HAP-1 (cell line): ENCODE measurements at places on chromosomes 12 and 14.

DNA sequence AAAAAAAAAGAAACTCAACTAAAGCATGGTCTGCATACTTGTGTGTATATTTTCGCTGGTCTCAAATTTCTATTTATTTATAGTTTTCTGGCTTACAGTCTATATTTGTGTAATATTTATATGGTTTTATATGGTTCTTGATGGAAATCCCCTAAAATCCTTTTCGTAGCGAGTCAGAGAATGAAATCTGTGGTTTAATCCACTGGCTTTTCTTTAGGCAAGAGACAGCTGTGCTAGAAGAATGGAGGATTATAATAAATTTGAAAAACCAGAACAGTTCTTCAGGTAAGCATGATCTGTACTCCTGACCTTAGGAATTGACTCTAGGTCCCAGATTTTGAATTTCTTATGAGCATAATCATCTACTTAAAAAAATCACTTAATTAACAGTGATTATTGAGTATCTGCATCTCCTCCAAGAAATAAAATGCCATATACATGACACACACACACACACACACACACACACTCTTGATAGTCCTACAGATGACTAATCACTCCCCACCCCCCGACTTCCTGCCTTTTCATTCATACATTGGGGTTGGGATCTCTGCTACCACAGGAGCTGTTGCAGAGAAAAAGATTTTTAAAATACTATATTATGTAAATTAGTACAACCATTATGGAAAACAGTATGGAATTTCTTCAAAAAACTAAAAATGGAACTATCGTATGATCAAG, 113.4 kb downstream of the CRADD start:
- DNase-seq: no peak

DNA sequence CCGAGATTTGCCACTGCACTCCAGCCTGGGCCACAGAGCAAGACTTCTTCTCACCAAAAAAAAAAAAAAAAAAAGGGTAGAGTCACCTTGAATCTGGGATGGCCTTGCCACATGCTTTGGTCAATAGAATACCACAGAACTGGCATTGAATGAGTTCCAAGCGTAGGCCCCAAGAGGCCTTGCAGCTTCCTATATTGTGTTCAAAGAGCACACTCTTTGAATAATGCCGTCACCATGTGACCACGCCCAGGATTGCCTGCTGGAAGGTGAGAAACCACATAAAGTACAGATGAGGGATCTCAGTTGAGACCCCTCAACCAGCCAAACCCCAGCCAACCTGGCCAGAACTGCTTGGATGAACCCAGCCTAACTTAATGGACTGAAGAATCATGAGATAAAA, 239.2 kb upstream of the AMIGO2 start:
- no peak for DNase-seq

GRCh38 chr12:56616925-56617324, 13.2 kb downstream of the BAZ2A start:
- DNase-seq: no peak

GRCh38 chr12:89389755-89390661, 37.7 kb upstream of the DUSP6 start:
- DNase-seq: no peak

DNA sequence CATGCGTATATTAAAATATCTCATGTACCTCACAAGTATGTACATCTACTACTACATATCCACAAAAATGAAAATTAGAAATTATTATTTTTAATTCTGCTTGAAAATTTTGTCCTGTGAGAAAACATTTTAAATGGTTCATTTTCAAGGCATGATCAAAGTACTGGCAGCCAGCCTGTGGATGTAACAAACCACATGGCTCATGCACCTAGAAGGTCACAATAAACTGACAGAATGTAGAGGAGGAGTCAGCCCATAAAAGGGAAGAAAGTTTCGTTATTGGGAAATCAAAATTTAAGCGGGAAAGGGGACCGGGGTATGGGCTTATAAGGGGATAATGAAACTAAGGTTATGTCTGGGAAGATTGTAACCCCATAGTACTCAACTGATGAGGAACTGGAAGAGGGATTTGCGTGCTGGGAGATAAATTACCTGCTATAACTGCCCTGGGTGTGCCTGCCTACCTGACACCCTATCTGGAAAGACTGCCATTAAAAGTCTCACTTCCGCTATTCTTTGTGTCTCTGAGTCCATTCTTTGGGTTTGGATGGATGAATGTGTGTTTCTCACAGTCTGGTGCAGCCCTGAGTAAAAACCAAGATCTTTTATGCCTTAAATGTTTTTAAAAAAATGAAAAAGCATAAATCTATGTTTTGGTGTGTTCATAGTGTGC, 62.2 kb upstream of the PCED1B start:
- DNase-seq: no peak

- DNase-seq: no peak
Measured at GRCh38 chr12:69042970-69043369, 110.0 kb upstream of the CPM start.

DNA sequence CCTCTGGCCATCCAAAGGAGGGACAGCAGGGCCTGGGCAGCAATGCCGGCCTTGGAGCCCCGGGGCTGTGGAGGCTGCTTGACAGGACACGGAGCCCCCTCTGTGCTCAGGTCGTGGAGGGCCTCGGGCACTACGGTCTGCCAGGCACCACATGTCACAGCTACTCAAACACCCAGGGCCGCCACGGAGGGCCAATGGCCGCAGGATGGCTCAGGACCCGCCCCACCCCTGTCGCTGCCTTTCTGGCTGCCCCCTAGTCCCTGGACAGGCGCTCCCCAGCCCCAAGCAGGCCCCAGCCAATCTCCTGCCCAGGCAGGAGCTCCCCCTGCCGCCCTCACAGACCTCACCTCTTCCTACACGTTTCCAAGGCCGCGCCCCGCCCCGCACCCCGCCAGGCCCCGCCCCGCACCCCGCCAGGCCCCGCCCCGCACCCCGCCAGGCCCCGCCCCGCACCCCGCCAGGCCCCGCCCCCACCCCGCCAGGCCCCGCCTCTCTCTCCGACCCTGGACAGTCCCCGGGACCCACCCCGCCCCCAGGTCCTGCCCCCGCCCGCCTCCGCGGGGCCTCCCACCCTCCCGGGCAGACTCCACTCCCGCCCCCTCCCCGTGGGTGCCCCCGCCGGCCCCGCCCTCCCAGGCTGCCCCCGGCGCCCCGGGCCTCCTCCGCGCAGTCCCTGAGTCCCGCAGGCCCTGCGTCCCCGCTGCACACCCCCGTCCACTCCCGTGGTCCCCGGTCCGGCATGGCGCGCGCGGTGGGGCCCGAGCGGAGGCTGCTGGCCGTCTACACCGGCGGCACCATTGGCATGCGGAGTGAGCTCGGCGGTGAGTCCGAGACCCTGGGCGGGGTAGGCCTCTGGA, at the start of gene ASPG:
ASPG (plus strand) TSS at position 669 of the 857 bp plus-strand sequence; CDS start at position 740, 71 bp downstream.
- DNase-seq: no peak

GRCh38 chr12:32894566-32894965, 2.0 kb downstream of the PKP2 start:
- no peak for DNase-seq

- DNase-seq: no peak
Measured at GRCh38 chr14:34843011-34843554, 32.1 kb downstream of the BAZ1A start.

GRCh38 chr14:103910262-103910935, 17.9 kb upstream of the TDRD9 start:
- DNase-seq: peak; percentile 73

DNA sequence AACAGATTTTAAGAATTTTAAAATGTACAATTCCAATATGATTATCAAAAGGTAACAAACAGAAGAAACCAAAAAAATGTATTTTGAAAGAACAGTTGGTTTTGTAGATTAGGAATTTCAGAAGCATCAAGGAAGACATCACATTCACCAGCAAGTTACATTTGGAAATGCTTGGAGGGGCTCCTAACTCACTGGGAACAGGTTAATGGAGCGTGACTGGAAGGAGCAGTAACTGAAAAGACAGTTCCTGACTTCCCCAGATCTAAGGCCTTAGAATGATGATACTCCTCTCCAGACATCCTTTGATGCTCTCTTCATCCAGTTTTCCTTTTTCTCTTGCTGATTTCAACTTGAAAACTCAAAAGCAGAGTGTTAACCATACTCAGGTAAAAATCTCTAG, 220.0 kb upstream of the EGLN3 start:
- no peak for DNase-seq

GRCh38 chr12:120175537-120175936, 19.0 kb downstream of the GCN1 start:
- DNase-seq: no peak

DNA sequence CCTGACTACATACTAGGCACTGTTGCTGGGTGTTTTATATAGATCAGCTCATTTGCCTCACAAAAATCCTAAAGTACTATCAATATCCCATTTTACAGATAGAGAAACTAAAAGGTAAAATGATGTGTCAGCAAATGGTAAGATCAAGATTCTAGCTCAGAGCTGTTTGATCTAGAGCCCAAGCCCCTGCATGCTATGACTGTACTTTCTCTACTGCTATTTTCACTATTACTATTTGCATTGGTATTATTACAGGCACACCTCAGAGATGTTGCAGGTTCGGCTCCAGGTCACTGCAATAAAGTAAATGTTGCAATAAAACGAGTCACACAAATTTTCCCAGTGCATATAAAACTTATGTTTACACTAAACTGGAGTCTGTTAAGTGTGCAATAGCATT, 10.9 kb downstream of the ISCU start:
- no peak for DNase-seq

- peak; percentile 22 for DNase-seq
Measured at GRCh38 chr12:52246720-52247621, 13.9 kb downstream of the KRT7 start.

DNA sequence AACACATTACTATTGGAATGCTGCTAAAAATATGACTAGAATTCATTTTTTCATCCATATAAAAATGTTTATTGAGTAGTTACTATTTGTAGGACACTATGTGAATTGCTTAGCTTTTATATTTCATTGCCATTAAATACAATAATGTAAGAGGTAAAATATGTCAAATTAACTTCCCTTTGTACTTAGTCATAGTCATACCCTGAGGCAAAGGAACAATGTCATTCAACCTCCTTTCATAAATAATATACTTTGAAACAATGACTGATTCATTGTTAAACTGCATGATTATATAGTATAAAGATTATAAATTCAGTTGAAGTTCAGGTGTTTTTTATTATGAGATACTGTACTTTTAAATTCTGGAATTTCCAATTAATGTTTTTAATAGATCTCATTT, 105.2 kb downstream of the GARIN6 start:
- no peak for DNase-seq

GRCh38 chr14:90191154-90191553, 65.2 kb upstream of the PSMC1 start:
- no peak for DNase-seq

DNA sequence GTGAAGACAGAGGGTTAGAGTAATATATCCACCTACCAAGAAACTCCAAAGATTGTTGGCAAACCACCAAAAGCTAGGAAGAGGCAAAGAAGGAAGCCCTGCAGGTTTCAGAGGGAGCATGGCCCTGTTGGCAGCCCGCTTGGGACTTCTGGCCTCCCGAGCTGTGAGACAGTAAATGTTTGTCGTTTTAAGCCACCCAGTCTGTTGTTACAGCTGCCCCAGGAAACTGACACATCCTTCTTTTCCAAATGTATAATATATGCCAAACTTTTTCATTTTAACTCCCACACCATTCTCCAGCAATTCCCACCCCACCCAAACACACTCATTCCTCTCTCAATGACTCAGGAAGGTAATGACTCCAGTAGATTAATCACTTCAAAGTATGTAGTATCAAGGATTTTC, 74.0 kb downstream of the RPS29 start:
- DNase-seq: no peak

- DNase-seq: no peak
Measured at GRCh38 chr12:100166232-100166631, 23.6 kb upstream of the BLTP3B start.

- no peak for DNase-seq
Measured at GRCh38 chr12:118356809-118357256, 15.9 kb downstream of the TAOK3 start.

DNA sequence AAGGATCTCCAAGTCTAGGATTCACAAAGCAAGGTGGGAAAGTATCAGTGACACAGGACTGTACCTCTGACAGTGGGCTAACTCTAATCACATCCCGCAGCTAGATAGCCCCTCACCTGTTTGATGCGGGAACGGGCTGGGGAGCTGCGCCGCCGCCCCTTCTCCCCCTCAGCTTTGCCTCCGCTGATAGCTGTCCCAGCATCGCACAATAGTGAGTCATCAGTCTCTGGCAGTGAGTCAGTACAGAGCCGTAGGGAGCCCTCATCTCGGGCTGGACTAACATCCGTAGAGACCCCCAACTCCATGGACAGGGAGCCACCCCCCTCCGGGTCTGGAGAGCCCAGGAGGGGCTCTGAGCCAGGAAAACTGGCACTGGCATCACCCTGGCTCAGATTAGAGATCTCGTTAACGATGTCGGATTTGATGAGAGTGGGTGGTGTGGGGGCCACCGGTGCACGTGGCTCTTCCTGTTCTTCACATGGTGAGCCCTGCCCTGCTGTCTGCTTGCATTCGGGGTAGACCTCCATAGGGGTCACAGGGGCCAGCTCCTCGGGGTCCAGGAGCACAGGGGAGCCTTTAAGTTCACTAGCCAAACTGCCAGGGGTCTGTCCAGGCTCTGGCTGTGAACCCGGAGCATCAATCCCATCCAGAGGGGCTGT, 10.9 kb downstream of the KMT2D start:
- no peak for DNase-seq
